Right kidney (tissue), 9 donors: ENCODE measurements at places on chromosomes 12 and 14.

GRCh38 chr12:51639361-51639760 is 48.3 kb downstream of the SCN8A start:
- DNase-seq = no peak

DNA sequence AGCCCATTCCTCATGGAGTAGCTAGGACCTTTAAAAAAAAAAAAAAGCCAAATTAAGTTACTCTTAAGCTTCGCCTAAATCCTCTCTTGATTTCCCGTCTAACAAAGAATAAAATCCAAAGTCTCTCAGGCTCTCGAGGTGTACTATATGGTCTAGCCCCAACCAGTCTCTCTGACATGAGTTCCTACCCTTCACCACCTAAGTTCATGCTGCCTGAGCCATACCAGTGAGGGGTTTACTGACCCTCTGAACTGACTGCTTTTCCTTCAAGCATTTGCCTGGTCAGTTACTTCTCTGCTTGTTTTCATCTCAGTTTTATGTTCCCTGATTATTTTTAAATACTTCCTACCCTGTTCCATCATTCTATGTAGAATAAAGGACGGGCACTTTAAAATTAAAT is 58.2 kb upstream of the KCNMB4 start:
- DNase-seq = no peak

GRCh38 chr12:31897781-31898503 is 61.3 kb upstream of the RESF1 start:
- DNase-seq = peak; percentile 31

DNA sequence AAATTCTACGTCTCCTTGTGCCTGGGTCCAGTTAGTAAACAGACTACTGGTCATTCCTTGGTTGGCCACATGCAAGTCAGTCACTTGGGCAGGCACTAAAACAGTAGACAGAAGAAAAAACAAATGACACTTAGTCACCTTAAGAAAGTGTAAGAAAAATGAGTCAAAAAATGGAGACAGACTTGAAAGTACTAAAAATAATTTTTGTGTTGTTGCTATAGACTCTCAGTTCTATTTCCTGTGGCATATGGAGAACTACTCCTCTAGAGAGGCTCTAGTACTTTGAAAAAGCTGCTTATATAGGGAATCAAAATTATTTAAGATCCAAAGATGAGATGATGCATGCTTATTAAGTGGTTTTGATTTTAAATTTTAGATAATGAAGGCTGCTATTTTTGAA is 56.0 kb downstream of the PTPRB start:
- DNase-seq = no peak

GRCh38 chr14:65501328-65501727 is 88.8 kb downstream of the FUT8 start:
- no peak for DNase-seq

- no peak for DNase-seq
Observed at GRCh38 chr12:62347922-62348650, 87.9 kb downstream of the USP15 start.

DNA sequence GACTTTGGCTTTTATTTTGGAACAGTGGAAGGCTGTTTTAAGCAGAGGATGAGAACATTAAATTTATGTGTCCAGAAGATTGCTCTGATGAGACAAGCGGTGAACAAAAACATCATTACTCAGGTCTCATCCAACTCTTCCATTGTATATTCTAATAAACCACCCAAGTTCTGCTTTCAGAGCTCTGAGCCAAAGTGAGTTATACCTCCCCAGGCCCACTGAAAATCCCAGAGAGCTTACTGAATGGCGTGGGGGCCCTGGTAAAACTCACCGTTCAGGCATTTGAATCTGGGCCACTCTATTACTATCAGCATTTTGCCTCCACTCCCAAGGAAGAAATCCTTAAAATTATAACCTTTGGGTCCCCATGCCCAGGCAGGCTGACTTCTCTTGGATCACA is 122.0 kb upstream of the HIF1A start:
- DNase-seq = no peak

GRCh38 chr12:90205165-90205564 is 496.5 kb upstream of the ATP2B1 start:
- DNase-seq = no peak

DNA sequence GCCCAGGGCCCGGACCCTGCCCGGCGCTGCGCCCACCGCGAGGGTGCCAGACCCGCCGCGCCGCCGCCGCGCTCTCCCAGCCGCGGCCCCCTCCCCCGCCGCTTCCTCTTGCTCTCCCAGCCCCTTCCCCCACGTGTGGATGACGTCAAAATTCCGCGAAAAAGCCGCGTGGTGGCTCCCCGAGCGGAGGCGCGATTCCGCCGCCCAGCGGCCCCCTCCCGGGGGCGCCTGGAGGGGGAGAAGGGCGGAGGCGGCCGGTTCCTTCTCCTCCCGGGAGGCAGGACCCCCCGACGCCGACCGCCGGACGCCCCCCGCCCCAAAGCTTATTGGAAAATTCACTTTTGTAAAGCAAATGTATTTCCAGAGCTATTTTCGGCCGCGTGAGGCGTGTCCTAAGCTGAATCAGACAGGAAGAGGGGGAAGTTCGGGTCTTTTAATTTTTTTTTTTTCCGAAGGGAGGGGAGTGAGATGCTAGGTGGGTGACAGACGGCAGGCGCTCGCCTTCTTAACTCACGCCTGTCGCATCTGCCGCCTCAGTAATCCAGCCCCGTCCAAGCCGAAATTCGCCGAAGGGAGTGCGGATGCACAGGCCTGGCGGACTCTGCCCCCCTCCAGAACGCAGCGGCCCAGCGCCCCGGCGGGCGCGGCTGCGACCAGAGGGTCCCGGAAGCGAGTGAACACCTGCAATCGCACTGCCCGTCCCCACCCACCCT is 4.1 kb upstream of the CCND2 start:
- peak; percentile 93 for DNase-seq

DNA sequence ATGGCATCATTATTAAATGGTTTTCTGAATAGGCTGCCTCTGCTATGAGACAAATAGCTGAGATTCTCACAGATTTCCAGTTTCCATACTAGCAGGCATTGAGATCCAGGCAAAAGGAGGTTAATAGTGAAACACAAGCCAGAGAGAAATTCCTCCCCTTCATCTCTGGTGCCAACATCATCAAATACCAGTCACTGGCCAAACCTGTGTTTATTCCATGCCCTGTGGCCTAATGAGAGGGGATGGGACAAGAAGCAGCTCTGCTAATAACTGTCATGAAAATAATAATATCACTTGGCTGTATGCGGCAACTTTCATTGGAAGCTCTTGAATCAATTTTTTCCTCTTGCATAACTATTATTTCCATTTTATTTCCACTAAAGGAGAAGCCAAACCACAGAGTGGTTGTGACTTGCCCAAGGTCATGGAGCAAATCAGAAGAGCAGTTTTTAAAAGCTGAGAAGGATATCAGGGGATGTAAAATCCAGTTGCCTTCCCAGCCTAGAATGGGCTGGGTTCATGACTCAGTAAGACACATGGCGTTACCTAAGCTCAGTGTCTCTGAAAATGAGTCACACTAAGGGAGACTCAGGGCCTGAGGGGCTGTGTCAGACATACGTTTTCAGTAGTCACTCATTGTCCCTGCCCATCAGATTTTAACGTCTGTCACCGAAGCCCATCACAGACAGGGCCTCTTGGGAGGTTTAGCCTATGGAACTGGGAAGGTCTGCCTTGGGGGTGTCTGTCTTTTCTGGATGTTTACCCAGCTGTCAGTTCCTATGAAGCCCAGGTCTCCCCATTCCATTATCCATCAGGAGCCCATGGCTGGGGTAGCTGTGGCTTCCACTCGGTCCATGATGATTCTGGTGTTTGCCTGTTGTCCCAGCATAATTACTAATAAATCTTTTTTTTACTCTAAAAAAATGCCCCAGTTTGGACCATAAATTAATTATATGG is 208.8 kb upstream of the EEA1 start:
- no peak for DNase-seq

- no peak for DNase-seq
Observed at GRCh38 chr12:62766496-62766895, 168.5 kb downstream of the PPM1H start.

- no peak for DNase-seq
Observed at GRCh38 chr12:33944703-33945437, 77.4 kb upstream of the ALG10 start.

GRCh38 chr12:95815632-95816212 is 25.2 kb upstream of the NTN4 start:
- no peak for DNase-seq
